D721Med (cell line): ENCODE measurements at places on chromosomes 11 and 22.
A peak's percentile ranks its signal among the peaks of the same experiment; 100 is the strongest.

DNA sequence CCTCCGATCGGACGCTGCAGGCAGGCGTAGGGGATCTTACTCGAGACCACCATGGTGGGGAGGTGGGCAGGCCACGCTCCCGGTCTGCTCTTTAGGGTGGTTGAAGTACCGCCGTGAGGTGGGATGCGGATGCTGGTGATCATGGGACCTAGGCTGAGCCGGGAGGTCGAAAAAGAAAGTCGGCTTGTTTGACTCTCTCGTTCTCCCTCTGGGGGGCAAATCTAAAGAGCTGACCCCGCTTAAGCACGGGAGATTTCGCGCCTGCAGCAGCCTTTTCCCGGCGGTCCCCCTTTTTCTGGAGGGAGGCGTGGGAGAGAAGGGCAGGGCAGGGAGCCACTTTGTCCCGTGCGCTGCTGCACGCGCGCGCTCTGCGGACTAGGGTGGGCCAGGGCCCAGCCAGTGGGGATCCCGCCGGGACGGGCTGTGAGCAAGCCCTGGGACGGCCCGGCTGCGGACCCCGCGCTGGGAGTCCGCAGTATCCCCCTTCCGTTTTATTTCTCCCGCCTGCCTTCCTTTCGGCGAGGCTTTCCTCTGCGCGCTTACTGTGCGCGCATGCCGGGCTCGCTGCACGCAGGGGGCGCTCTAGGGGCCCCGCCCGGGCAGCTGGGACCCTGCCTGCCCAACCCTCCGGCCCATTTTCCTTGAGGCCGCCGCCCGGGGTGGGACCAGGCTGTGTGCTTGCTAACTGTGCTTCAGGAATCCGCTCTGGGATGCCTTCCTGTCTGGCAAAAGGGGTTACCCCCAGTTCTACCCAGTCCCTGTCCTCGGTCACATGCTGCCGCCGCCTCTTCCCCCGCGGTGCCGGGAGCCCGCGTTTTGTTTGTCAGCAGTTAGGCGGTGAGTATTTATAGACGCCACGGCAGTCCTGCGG lies 81.0 kb downstream of the PRR5L start:
- no peak for DNase-seq

- no peak for DNase-seq
These were observed 73.6 kb downstream of the MYO18B start for GRCh38 chr22:25815561-25815960.

GRCh38 chr11:74069146-74070046 lies 60.5 kb upstream of the UCP3 start:
- no peak for DNase-seq

DNA sequence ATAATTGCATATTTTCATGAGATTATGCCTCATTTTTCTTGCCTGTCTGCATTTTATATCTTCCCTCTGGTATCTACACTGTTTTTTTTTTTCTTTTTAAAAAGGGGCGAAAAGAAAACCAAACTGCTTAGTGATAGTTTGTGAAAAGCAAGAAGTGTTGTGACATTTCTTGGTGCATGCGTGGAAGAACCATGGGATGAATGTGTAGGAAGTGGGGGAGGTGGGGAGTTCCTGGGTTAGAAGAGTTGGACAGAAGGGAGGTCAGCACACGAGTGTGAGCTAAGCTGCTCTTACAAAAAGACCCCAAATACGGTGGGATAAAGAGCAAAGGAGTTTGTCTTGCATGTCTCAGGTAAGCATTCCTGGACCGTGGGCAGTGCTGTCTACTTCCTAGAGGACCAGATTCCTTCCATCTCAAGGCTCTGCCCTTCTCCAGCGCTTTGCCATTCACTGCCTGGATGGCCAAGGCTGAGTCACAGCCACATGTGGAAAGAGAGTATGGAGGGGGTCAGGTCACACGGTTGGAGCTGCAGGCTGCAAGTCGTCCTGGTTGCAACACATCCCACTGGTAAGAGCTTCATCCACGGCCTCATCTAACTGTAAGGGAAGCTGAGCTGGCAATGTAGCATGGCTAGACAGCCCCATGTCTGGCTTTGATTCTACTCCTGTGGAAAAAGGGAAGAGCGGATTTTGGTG lies 300.6 kb downstream of the DDX10 start:
- DNase-seq: no peak

- DNase-seq: no peak
These were observed 111.2 kb upstream of the ALX4 start for GRCh38 chr11:44421090-44421675.

- DNase-seq: no peak
These were observed 6.7 kb upstream of the OR5I1 start for GRCh38 chr11:55942785-55943392.

- DNase-seq: no peak
These were observed 130.5 kb upstream of the ANO3 start for GRCh38 chr11:26201411-26201810.

GRCh38 chr11:2312232-2313042 lies 10.6 kb downstream of the TSPAN32 start:
- DNase-seq: no peak

DNA sequence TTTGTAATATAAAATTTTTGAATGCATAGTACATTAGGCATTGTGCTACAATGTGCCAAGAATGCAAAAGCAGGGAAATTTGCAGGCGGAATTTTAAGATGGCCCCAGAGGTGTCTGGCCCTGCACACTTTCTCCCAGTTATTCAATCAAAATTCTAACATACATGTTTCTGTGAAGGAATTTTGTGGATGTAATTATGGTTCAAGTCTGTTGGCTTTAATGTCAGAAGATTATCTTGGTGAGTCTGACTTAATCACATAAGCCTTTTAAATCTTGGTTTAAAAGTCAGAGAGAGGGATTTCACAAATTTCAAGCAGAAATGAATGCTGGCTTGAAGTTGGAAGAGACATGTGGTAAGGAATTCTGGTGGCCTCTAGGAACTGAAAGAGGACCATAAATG lies 423.4 kb upstream of the CCDC179 start:
- DNase-seq: no peak

DNA sequence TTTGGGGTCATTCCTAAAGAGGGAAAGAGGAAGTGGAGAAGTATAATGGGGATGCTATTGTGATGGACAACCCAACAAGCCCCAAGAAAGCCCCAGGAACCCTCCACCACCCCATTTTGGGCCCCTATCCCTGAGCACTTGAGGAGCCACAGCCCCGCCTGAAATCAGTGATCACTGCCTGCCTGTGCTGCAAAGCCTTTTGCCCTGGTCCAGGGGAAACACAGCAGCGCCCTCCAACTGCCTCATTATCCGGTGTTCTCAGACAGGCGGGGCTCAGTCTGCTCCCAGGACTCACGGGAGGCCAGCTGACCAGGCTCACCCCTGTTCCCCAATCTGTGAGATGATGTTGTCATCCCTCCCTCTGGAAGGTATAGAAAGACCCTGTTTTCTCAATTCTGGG lies 44.7 kb upstream of the TTC12 start:
- no peak for DNase-seq

- no peak for DNase-seq
These were observed 8.0 kb upstream of the CLCF1 start for GRCh38 chr11:67381244-67381972.

GRCh38 chr11:120834686-120835210 lies 189.2 kb upstream of the TBCEL start:
- no peak for DNase-seq

GRCh38 chr22:32544953-32545558 lies 70.4 kb downstream of the FBXO7 start:
- DNase-seq: no peak

- DNase-seq: no peak
These were observed 427.3 kb downstream of the TENM4 start for GRCh38 chr11:79013509-79013908.

DNA sequence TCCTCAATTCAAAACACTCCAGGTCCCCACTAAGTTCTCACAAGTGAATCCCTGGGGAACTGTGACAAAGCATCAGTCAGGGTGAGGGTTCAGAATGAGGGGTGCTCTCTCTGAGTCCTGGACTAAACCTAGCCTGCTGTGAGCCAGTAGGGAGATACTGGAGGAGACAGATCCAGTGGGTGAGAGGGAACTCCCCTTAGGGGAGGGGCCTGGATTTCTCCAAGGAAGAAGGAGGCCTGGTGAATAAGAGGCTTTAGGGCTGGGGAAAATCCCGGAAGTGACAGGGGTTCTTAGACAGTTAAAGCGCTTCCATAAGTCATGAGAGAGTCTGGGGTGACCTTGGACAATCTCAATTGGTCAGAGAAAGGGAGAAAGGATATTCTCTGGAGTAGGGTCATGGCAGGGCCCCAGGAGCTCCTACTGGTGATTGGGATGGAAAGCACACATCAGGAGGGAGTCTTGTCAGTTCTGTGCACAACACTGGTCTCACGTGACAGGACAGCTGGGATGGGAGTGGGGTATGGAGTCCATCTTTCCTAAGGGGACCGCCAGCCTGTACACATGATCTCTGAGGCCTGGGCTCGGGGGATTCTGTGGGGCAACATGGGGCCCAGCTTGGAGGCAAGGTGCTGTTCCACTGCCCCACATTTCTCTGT lies 1.5 kb downstream of the TBC1D10A start:
- peak; percentile 27 for DNase-seq

DNA sequence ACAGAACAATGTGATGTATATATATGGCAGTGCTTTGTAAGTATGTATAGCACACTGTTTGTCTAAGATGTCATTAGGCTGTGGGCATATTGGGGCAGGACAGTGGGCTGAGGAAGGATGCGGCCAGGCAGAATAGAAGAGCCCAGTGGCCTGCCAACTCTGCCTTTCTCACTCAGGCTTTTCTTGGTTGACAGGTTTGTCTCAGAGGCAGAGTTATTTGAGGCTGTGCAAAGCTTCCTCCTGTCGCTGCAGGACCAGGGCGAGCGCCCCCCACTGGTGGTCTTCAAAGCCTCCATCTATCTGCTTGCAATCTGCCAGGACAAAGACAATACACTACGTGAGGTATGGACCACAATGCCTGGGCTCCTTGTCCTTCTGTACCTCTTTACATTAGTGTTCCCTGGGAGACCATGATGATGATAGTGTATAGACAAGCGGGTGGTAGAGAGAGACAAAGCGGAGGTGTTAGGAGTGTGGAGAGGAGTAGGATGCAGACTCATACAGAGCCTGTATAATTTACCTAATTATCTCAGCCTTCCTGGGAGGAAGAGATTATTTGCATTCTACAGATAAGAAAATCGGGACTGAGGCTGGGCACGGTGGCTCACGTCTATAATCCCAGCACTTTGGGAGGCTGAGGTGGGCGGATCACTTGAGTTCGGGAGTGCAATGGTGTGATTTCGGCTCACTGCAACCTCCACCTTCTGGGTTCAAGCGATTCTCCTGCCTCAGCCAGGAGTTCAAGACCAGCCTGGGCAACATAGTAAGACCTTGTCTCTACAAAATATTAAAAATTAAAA lies 37.3 kb upstream of the CCDC134 start:
- no peak for DNase-seq

DNA sequence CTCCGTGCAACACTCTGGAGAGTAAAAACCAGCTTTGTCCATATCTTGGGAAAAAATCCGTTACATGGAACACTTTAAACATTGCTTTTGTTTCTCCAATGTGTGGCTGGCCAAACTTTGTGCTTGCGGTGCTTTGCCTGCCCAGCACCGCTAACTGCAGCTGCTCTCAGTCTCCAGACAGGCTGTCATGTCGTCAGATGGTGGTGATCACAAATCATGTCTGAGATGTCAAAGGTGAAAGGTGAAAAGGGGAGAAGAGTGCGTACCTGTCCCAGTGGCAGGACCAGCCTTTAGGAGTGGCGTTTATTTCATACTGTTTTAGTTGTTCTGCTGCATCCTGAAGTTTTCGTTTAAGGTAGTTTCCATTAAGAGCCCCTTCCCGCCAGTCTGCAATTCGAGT lies 17.1 kb upstream of the AGBL2 start:
- no peak for DNase-seq

- DNase-seq: no peak
These were observed 1526.3 kb downstream of the BRD1 start for GRCh38 chr22:48301421-48301820.

DNA sequence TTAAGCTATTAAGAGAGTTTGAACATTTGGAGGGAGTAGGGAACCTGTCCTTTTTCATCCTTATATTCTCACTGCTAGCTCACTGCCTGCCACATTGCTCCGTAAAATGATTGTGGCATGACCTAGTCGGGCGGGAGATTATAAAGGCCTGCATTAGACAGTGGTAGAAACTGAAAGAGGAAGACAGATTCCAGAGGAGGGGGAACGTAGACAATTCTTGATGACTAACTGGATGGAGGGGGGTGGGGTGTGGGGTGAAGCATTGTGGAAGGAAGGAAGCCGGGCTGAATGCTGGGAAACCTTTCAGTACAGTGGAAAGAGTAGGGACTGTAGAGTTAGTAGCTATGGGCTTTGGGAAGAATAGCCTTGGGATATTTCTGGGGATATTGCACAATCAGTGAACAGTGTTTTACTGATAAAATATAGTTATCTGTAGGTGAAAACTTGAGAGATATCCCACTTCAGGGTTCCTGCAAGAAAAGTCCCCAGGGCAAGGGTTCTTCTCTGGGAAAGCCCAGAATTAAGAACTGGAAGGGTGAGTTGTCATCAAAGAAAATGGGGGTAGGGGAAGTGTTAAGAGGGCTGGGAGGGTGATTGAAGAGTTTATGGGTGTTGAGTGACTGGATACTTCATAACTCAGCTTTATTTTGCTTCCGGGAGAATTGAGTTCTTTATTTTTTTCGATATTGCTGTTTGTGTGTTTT lies 2.1 kb downstream of the MED15 start:
- no peak for DNase-seq

DNA sequence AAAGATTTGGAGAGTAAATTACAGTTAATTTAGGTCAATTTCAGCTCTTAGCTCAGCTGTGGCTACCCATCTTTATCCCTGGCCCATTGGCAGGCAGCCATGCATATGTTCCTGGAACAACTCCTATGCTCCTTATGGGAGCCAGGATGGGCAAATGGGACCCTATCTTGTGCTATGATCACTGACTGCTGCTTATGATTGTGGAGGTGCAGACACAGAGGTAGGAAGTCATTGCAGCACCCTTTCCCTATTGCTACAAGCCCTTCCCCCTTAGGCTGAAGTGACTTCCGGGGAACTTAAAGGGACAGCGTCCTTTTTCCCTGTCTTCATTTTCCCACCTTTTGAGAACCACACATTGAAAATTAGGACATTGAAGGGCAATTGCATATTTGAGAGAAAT lies 112.7 kb downstream of the FCHSD2 start:
- no peak for DNase-seq

- DNase-seq: no peak
These were observed 16.1 kb upstream of the CABP7 start for GRCh38 chr22:29703569-29704195.

GRCh38 chr11:44286268-44286880 lies 23.6 kb downstream of the ALX4 start:
- DNase-seq: peak; percentile 73

DNA sequence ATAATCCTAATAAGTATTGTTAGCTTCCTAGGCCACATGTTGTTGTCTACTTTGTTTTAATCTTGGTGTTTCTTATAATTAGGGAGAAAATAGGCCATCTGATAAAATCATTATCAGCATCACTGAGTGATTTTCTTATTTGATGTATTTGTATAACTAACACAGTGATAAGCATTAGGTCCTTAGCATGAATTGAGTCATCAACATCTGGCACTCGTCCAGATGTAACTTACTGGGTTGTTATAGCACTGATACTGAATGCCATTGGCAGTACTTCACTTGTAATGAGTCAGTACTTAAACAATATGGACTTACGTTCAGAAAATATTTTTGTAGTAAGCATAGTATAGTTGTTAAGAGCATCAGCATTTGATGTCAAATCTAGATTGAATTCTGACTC lies 16.2 kb downstream of the API5 start:
- DNase-seq: no peak
